ENCODE measurements at places on chromosomes 4 and X. TPM values are rescaled to one million over a fixed set of nuclear protein-coding genes. Genes with fewer than 3 reads are reported as not detected.

Gene IL2
- total RNA-seq = not detected

Gene CITED1
- not detected for total RNA-seq

Gene MUC7
- total RNA-seq = not detected

Gene ZNF157
- 2.4 TPM for total RNA-seq

Gene RAI2
- total RNA-seq = 1.6 TPM

Gene CCDC158
- not detected for total RNA-seq

Gene VSIG1
- total RNA-seq = 5.1 TPM

Gene CNKSR2
- 25.3 TPM for total RNA-seq

Gene MAGEB10
- not detected for total RNA-seq

Gene CDKL2
- total RNA-seq = 0.24 TPM

Gene SPINK2
- total RNA-seq = 4.4 TPM

Gene SOD3
- total RNA-seq = not detected

Gene STARD8
- 0.54 TPM for total RNA-seq

Gene ADH1C
- not detected for total RNA-seq

Gene SLC6A8
- 2.6 TPM for total RNA-seq

Gene PAGE2B
- total RNA-seq = not detected

Gene RTL3
- not detected for total RNA-seq

Gene OTC
- not detected for total RNA-seq

Gene PLAC1
- not detected for total RNA-seq

Gene ADAMTS3
- total RNA-seq = not detected

Gene UBL4A
- 32.5 TPM for total RNA-seq

Gene CPZ
- total RNA-seq = not detected

Gene ZIC3
- total RNA-seq = not detected

Gene FHDC1
- total RNA-seq = 0.10 TPM

Gene PABPC1L2B
- total RNA-seq = not detected

Gene GAGE12J
- total RNA-seq = not detected
